Stimulated activated CD4-positive, alpha-beta T cell treated with anti-CD3 and anti-CD28 coated beads, Interleukin-12 subunit alpha, Interleukin-12 subunit beta, amount 100 ng/mL, for 4 hours (primary cell): ENCODE measurements at places on chromosomes 12 and 14.

DNA sequence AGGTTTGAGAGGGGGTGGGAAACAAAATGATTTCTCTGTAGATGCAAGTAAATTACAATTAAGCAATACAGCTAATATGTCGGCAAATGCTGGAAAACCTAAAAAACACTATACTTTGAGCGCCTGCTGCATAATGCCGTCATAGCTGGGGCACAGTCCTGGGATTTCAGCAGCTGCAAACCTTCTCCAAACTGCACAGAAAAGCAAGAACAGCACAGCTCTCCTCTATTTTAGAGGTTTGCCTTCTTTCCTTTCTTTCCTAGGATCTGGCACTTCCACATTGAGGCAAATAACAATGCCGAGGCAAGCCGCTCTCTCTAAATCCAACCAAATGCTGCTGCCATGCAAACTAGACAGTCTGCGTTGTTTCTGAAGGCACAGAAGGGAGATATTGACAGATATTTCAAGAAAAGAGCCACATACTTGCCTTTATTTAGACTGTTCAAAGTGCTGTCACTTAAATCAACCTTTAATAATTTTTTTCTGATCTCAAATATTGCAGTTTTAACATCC is 287.1 kb upstream of the G2E3 start:
- no peak for DNase-seq

- DNase-seq, result no peak
Measured at GRCh38 chr12:80293759-80294158, 150.3 kb upstream of the PTPRQ start.

DNA sequence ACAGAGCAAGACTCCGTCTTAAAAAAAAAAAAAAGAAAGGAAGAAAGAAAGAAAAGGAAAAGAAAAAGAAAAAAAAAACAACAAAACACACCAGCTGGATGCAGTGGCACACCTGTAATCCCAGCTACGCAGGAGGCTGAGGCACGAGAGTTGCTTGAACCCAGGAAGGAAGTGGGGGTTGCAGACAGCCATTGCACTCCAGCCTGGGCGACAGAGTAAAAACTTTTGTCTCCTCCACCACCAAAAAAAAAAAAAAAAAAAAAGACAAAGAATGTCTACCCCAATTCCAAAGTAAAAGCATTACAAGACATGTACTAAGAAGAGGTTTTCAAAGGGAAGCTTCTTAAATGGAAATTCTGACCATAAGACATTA is 53.4 kb downstream of the HNRNPC start:
- DNase-seq, result no peak

GRCh38 chr14:94775091-94775870 is 5.4 kb upstream of the GSC start:
- no peak for DNase-seq

- DNase-seq, result no peak
Measured at GRCh38 chr12:111775205-111776193, 8.8 kb downstream of the ALDH2 start.

- DNase-seq, result peak; percentile 39
Measured at GRCh38 chr12:56157201-56158028, 744 bp upstream of the MYL6 start.

DNA sequence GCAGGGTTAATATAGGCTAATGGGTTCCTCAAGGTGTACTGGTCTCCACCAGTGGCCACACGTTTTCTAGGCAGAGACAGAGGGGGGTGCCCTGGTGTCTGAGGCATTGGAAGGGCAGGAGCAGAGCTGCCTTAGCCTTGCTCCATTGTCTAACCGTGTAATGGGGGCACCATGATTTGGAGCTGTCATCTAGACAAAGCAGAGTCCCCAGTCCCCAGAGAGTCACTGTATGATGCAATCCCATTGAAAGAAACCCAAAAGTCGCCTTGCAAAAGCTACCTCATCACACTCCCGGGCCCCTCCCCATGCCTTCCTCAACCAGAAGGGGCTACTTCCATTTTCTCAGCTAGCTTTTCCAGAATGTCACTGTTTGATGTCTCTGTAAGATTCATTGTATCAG is 487.1 kb downstream of the AACS start:
- DNase-seq, result no peak
